ENCODE measurements at places on chromosomes 5 and 9.

DNA sequence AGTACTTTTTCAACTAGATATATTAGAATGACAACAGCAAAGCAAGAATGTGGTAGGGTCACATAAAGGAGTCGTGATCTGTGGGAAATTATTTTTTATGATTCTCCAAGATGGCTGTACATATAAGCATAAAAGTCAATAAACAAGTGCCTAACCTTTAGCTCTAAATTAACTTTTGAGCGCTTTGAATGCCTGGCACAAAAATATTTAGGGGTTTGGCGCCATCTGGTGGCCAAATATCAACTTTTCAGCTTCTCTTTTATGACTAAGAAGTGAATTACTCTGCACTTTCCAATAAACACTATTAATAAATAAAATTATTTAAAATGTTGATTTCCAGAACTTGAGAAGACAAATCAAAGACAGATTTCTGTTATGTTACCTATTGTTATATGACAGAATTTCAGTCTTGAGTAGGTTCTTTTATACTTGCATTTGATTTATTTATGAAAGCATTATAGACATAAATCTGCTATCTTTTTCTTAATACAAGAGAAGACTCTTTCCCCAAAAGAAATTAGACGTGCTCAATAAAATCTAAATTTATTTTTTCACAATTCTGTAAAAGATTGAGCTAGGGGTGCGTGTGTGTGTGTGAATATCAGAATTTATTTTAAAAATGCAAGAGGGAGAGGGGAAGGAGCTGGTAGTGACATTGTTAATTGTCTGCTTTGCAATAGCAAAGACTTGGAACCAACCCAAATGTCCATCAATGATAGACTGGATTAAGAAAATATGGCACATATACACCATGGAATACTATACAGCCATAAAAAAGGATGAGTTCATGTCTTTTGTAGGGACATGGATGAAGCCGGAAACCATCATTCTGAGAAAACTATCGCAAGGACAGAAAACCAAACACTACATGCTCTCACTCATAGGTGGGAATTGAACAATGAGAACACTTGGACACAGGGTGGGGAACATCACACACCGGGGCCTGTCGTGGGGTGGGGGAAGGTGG, 36.7 kb upstream of the ARRDC3 start:
- peak; percentile 78 for DNase-seq

DNA sequence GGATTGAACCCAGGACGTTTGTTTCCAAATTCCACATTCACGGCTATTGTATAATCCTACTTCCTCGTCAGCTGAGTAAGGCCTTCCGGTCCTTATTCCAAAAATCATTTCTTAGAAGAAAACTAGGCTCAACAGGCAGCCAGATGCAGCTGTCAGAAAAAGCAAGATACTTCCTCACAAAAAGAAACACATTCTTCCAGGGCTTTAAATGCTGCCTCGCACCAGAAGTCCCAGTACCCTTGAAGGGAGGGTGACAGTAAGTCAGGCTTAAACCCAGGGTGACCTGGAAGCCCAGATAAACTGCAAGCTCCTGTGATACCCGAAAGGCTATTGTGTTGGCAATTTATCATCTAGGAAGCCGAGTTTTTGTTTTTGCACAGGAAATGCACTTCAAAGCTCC, 414.0 kb downstream of the NFIB start:
- no peak for DNase-seq

DNA sequence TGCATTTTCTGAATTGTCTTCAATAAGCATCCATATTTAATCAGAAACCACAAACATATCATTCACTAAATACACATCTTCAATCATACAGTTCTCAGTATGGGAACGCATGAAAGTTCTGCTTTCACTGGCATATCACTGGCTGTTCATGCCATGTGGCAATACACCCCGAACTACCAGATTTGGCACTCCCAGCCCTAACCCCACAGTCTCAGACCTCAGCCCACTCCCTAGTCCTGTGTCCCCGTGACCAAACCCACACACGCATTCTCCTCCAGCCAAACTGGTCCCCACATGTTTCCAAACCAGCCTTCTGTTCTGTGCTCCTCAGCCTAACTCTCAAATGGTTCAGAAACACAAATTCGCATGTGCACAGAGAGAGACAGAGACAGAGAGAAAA, 20.6 kb downstream of the KCNMB1 start:
- no peak for DNase-seq

DNA sequence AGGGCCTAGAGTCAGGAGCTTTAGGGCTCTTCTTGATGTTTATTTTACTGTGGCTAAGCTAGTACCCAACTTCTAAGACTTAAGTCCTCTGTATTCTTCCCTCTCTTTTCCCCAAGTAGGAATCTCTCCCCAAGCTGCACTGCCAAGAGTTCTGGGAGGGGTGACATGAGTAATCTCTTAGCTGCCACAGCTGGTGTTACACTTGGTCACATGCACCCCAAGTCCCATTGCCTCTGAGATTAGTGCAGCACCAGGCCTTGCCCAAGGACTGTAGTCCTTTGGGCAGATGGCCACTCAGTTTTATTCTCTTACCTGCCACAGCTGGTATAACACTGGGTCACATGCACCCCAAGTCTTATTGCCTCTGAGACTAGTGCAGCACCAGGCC, 114.7 kb upstream of the RIOK2 start:
- DNase-seq = no peak

DNA sequence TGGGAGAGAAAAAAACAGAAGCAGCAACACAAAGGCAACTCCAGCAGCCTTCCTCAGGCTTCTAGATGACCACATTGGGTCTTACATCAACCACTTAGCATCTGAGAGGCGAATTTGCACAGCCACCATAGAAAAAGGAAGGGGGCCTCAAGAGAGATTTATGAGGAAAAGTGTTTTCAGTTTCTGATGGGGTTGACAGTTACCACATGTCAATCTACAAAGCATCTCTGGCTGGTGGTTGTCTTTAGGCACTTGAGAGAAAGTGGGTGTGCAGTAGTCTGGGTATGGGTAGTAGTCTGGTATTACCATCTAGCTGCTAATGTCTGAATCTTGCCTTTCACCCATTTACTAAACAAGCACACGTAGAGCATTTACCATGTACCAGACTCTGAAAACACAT, 137.5 kb downstream of the BAAT start:
- no peak for DNase-seq

GRCh38 chr5:148831590-148832565, 5.5 kb downstream of the ADRB2 start:
- DNase-seq = no peak

GRCh38 chr9:9004810-9005209, 1205.2 kb upstream of the DMAC1 start:
- no peak for DNase-seq
